ENCODE measurements at places on chromosomes 5 and 9.

- H3K4me3 ChIP-seq, result no peak overlapping the region
- no peak for DNase-seq
- no peak overlapping the region for H3K27ac ChIP-seq
- H3K36me3 ChIP-seq, result no peaks in the 10 kb centered on the region
- no peaks in the 10 kb centered on the region for H3K4me1 ChIP-seq
Measured at GRCh38 chr5:100852988-100853449, 50.1 kb downstream of the ST8SIA4 start.

DNA sequence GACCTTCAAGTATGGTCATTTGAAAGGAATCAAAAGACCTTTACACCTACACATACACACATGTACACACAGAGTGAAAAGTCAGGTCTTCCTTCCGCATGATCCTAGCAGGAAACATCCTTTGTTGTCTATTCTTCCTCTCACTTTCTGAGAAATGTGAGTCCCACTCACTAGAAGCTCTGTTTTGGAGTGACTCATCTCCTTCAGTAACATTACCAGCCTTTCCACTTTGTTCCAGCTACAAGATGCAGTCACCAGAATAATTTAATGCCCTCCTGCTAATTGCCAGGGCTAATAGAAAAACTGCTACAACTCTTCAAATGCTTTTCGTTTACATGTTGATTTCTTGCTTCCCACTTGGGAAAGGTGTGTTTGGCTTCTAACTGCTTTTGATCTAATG, 417.3 kb downstream of the RASEF start:
- no peaks in the 10 kb centered on the region for H3K36me3 ChIP-seq
- no peak for DNase-seq
- no peaks in the 10 kb centered on the region for H3K4me1 ChIP-seq
- no peak overlapping the region for H3K4me3 ChIP-seq
- no peaks in the 10 kb centered on the region for H3K27me3 ChIP-seq
- no peak overlapping the region for H3K27ac ChIP-seq

DNA sequence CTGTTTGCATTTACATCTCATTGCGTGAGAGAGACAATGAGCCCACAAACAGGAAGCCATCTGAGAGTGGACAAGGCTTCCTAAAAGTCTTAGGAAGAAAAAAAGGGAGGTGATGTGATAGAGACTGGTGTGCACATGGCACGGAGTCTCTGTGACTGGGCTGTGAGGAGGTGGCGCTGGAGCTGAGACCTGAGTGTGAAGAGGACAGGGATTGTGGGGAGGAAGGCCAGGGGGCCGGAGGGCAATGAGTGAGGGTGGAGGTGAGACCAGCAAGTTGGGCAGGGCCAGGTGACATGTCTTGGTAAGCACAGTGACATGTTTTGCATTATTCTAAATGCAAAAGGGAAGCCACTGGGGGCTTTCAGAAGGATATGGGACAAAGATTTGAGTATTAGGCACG, 45.0 kb downstream of the TSPAN17 start:
- H3K4me3 ChIP-seq, result no peak overlapping the region
- no peaks in the 10 kb centered on the region for H3K4me1 ChIP-seq
- no peaks in the 10 kb centered on the region for H3K36me3 ChIP-seq
- no peak overlapping the region for H3K27ac ChIP-seq
- no peaks in the 10 kb centered on the region for H3K27me3 ChIP-seq

DNA sequence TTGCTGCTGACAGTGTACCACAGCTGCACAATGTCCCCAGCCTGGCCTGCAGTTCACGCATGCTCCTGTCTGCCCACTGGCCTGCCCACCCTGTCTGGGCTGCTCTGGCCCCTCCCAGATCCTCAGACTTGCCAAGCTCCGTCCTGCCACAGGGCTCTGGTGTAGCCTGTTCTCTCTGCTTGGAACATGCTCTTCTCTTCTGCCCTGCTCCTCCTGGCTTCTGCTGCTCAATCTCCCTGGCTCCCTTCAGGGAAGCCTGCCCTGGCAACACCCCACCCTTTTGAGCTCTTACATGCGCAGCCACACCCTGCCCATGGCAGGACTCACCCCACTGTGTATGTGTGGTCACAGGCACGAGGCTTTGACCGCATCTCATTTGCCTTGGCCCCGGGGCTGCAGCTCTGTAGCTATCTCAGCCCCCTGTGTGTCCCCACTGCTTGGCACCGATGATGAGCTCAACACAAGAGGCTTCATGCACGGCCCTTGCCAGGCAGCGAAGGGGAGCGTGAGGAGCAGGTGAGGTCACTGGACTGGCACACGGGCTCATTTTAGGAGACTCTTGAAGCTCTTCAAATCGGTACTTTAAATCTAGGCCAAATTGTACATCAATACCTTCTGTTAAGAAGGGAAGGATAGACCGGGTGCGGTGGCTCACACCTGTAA, 20.4 kb upstream of the BRD3 start:
- no peaks in the 10 kb centered on the region for H3K4me1 ChIP-seq
- no peak overlapping the region for H3K27ac ChIP-seq
- H3K4me3 ChIP-seq, result no peak overlapping the region
- peaks cover 9% of the 10 kb centered on the region for H3K27me3 ChIP-seq
- no peaks in the 10 kb centered on the region for H3K36me3 ChIP-seq
- no peak for DNase-seq

DNA sequence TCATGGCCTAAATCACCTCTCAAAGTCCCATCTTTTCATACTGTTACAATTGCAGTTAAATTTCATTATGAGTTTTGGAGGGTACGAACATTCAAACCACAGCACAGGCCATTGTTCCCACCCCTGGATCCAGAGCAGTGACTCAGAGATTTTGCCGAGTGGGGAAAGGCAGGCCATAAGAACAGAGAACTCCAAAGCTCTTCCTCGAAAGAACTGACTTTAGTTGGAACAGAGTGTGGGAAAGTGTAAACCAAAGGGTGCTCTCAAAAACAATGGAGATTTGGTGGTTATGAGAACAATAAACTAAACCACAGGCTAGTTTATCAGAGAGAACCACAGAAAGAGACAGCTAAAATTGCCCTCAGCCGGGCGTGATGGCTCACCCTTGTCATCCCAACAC, 19.4 kb upstream of the GRPEL2 start:
- H3K27me3 ChIP-seq, result no peaks in the 10 kb centered on the region
- no peaks in the 10 kb centered on the region for H3K36me3 ChIP-seq
- H3K4me3 ChIP-seq, result no peak overlapping the region
- no peak for DNase-seq
- no peak overlapping the region for H3K27ac ChIP-seq
- no peaks in the 10 kb centered on the region for H3K4me1 ChIP-seq

GRCh38 chr5:89081360-89081759, 198.4 kb upstream of the MEF2C start:
- H3K4me1 ChIP-seq, result no peaks in the 10 kb centered on the region
- no peak overlapping the region for H3K27ac ChIP-seq
- no peak overlapping the region for H3K4me3 ChIP-seq
- no peak for DNase-seq

DNA sequence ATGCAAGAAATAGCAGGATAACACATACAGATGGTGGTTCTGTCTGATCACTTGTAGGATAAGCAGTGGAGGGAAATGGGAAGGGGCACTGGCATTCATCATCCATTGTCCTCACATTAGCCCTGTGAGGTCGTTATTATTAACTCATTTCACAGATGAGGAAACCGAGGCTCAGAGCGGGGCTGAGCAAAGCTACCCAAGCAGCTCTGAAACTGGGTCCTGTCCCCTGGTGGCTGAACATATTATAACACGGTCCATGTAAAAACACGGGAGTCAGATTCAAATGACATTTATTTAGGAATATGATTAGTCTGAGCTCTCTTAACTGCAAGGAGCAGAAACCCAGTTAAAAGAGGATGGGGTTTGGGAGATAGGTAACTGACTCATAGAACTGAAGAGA, 43.1 kb downstream of the HRH2 start:
- no peaks in the 10 kb centered on the region for H3K4me1 ChIP-seq
- H3K27me3 ChIP-seq, result no peaks in the 10 kb centered on the region
- no peak overlapping the region for H3K4me3 ChIP-seq
- DNase-seq, result no peak
- no peaks in the 10 kb centered on the region for H3K36me3 ChIP-seq
- no peak overlapping the region for H3K27ac ChIP-seq

- H3K27ac ChIP-seq, result no peak overlapping the region
- no peaks in the 10 kb centered on the region for H3K36me3 ChIP-seq
- no peak overlapping the region for H3K4me3 ChIP-seq
- no peaks in the 10 kb centered on the region for H3K4me1 ChIP-seq
- no peaks in the 10 kb centered on the region for H3K27me3 ChIP-seq
Measured at GRCh38 chr5:120507800-120508463, 43.8 kb downstream of the PRR16 start.

GRCh38 chr9:115164511-115164974, 46.6 kb upstream of the TNC start:
- no peaks in the 10 kb centered on the region for H3K27me3 ChIP-seq
- H3K36me3 ChIP-seq, result no peaks in the 10 kb centered on the region
- no peaks in the 10 kb centered on the region for H3K4me1 ChIP-seq
- no peak for DNase-seq
- no peak overlapping the region for H3K27ac ChIP-seq

DNA sequence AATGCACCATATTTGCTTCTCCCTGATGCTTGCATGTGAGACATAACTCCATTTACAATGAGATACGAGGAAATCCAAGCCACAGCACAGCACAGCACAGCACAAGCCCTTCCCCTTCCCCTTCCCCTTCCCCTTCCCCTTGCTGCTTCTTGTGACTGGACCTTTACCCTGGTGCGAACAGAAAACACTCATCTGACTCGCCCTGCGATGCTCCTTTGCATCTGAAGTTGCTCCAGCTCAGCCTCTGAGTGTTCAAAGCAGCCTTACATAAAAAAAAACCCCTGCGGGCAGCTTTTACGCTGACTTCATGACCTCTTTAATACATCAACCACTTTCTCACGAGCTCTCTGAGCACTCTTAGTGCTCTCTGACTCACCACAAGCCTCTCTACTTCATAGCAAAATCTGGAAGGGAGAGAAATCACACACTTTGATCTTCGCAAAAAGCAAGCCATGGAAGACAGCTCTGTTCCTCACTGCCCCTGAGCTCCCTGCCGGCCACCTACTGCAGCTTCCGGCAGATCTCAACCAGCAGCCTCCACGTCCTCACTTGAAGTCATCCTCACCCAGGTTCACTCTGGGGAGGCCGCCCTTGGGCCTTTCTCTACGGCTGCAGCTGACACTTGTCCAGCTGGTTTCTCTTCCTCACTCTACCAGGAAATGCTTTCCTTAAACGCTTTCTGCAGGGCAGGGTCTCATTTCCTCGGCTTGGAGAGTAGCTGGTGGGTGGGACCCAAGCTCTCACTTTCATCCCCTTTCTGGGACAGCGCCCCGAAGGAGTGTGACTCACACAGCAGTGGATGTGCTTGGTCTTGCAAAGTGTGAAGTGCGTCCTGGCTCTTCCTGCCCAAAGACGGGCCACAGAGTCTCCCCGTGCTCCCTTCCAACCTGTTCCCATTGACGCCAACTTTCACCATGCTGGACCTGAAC, 5.3 kb downstream of the SLC34A1 start:
- no peak overlapping the region for H3K4me3 ChIP-seq
- H3K4me1 ChIP-seq, result no peaks in the 10 kb centered on the region
- no peaks in the 10 kb centered on the region for H3K36me3 ChIP-seq
- H3K27ac ChIP-seq, result no peak overlapping the region
- H3K27me3 ChIP-seq, result no peaks in the 10 kb centered on the region

DNA sequence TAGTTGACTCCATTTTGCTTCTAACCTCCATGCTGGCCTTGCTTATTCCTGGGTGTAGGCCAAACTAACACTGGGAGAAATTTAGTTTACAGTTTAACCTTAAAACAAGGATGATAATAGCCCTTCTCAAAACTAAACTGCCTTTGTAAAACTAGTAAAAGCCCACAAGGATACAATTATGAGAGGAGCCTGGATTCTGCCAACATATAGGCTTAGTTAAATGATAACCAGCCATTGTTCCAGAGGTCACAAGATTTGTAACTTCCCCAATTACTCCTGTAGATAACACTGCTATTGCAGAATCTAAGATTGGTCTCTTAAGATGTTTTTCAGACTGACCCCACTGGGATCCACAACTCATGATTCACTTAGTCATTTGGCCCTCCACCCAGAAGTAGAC, 2300.3 kb upstream of the C9orf72 start:
- no peaks in the 10 kb centered on the region for H3K36me3 ChIP-seq
- no peaks in the 10 kb centered on the region for H3K27me3 ChIP-seq
- H3K4me3 ChIP-seq, result no peak overlapping the region
- no peak for DNase-seq

DNA sequence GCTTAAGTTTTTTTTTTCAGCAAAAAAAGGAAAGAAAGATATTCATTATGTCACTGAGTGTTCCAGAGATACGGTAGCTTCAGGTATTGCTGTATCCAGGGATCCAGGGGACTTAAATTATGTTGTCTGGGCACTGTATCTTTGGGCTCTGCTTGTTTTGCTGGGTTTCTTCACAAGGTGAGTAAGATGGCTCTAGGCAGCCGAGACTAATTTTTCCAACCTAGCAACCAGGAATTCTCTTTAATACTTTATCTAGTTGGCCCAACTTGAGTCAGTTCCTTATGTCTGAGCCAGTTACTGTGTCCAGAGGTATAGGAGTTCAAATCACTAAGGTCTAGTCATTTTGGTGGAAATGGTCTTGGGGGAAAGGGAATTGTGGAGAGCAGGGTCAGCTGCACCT, 66.0 kb downstream of the MAN2A1 start:
- DNase-seq, result no peak
- H3K27me3 ChIP-seq, result no peaks in the 10 kb centered on the region
- no peaks in the 10 kb centered on the region for H3K36me3 ChIP-seq
- no peak overlapping the region for H3K4me3 ChIP-seq
- H3K4me1 ChIP-seq, result peaks cover 5% of the 10 kb centered on the region

DNA sequence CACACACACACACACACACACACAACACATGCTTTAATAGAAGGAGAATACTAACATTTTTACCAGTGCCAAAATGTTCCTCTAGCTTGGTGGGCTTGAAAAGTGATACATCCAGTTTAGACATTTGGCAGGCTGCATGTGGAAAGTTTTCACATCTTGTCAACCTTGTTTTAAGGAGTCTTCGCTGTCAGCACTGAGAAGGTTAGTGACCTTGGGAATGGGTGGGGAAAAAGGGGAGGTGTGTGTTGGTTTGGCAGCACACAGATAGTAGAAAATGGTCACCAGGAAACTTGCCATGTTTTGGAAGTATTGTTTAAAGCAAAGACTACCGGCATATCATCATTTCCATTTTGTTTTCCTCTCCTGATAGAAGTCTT, 346.5 kb upstream of the ADAMTSL1 start:
- H3K4me1 ChIP-seq, result peaks cover 30% of the 10 kb centered on the region
- no peak overlapping the region for H3K27ac ChIP-seq
- no peak overlapping the region for H3K4me3 ChIP-seq
- no peaks in the 10 kb centered on the region for H3K36me3 ChIP-seq
- H3K27me3 ChIP-seq, result no peaks in the 10 kb centered on the region

- H3K4me3 ChIP-seq, result peak overlapping the region; percentile 35
- no peaks in the 10 kb centered on the region for H3K36me3 ChIP-seq
- H3K4me1 ChIP-seq, result no peaks in the 10 kb centered on the region
- no peaks in the 10 kb centered on the region for H3K27me3 ChIP-seq
Measured at GRCh38 chr9:23821375-23822181, 4.5 kb downstream of the ELAVL2 start.
